ENCODE measurements at places on chromosomes 1 and 21.
A peak's percentile ranks its signal among the peaks of the same experiment; 100 is the strongest.

- no peak for DNase-seq
Measured at GRCh38 chr1:85343213-85343611, 66.8 kb upstream of the BCL10 start.

DNA sequence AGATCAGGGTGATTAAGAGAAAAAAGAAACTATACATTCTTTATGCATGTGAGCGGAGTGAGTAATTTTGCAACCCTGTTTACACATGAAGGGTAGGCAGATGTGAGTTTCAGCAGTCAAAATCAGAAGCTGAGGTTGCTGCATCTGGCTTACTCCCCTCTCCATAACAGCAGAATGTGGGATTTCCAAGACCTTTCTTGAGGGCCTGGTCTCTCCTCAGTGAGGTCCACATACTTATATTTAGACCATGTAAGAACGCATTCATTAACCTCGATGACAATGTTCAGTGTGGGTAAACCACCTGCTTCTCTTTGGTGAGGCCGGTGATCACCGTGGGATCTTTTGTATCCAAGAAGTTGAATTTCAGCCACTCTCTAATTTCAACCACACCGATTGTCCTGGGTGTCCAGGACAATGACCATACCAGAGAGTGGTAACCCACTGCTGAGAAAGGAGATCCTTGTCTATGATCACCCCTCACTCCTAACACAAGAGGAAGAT, 18.7 kb upstream of the RAP1A start:
- DNase-seq: no peak

- no peak for DNase-seq
Measured at GRCh38 chr21:42305707-42306147, 9.5 kb downstream of the TFF3 start.

DNA sequence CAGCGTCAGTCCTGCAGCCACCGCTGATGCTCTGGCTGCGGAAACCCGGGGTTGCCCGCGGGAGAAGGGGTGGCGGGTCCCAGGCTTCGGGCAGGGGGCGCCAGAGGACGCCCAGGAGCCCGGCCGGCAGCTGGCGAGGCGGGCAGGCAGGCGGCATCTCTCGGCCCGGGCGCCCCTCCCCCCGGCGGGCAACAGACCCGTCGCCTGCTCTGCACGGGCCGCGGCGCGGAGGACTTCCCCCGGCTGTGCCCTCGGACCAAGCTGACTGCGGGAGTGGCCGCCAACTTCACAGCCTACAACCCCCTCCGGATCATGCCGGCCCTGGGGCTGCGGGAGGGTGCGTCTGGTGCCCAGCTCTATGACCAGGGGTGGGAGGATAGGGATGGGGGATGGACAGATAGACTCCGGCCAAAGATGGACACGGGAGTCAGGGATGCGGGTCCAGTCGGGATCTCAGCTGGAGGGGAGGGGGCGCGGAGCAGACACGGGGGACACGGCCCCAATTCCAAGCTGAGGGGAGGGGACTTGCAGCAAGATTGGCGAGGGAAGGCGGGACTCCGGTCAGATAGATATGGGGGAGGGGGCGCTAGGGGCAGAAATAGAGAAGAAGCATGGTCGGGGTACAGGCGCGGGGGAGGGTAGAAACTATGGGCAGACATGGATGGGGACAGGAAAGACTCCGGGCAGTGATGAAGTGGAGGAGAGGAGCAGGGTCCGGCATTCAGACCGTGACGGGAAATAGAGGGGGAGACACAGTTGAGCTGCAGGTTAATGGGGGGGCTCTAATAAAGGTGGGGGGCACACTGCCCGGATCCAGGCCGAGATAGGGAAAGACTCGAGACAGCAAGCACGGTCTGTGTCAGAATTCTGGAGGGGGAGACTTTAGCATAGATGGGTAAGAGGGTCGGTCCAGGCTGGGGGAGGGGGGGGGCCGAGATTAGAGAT, 1.1 kb downstream of the ADGRB2 start:
- peak; percentile 69 for DNase-seq

DNA sequence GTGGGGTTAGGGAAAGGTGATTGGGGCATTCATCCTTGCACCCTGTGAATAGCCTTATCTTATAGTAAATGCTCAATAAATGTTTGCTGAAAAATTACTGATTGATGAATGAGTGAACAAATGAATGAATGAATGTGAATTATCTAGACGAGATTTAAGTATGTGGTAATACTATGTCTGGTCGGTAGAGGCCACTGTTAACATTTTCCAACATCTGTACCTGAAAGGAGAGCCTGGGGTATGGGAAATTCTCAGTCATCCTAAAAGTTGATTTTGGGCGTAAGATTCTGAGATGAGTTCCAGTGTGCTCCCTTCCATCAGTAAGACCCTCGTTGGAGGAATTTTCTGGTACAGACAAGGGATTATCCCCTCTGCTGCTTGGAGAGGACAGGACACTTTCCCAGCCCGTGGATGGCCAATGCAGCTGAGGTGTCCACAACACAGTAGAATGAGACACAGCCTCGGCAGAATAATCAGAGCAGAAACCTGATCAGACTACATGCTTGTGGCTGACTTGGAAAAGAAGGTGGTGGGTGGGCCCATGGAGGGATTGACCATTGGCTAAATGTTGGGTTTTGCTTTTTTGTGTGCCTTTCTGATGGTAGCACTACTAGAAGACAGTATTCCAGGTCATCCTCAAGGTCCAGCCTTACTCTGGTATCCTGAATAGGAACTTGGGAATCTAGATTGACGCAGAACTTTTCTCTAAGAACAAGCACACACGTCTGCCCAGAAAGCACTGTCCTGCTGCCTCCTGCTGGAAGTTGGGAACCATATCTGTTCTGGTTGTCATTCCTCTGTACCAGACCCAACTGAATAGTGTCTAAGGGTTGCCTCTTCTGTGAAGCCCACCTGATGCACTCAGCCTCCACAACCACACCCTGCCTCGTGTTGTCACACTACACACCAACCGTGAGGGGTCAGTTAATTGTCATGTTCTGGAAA, 262.0 kb downstream of the TNR start:
- no peak for DNase-seq

DNA sequence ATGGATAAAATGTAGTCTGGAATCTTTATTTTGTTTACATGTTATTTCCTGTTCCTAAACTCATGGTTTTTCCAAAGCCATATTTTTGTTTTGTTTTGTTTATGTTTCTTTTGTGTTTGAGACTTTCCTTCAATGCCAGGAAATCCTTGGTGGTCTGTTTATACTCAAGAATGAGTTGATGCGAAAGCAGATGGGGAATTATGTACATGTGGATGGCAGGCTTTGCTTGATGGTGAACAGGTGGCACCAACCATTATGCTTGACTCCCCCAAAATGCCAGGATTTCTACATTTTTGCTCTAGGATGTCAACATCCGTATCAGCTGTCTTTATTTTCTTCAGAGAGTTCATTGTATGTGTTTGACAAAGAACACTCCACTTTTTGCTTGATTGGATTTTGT, 448.5 kb downstream of the PRDM2 start:
- DNase-seq: no peak

DNA sequence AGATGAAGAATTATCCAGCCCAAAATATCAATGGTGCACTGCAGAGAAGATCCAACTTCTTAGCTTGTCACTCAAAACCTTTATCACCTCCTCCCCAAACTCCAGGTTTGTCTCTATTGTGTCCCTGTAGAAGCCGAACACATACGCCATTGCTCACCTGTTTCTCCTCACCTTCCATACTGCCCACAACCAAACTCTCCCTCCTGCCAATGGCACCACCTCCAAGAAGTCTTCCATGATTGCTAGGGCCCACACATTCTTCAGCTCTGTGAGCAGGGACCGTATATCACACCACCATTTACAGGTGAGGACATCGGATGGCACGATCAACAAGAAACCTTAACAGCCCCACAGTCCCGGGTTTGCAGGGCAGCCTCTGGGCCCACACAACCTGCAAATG, 2.2 kb downstream of the LAPTM5 start:
- no peak for DNase-seq
